DMS153 (cell line): ENCODE measurements at places on chromosomes 16 and 17.

GRCh38 chr17:67360880-67361279, 5.5 kb downstream of the PSMD12 start:
- no peak for DNase-seq

GRCh38 chr16:56436258-56436657, 10.9 kb upstream of the AMFR start:
- no peak for DNase-seq

GRCh38 chr16:24482681-24483202, 56.6 kb upstream of the RBBP6 start:
- DNase-seq = no peak

DNA sequence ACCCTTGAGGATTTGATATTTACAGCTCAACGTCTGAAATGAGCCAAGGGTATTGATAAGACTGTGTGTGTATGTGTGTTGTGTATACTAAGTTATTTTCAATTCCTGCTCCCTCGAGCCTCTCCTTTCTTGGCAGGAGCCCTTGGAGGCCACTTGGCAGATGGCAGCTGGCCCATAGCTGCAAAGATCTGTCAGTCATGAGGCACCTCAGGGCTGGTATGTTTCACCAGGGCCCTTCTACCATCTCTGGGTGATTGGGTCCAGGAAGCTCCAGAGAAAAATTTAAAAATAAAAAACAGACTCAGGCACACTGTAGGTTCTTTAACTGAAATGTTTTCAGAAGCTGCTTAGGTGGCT, 355.7 kb downstream of the HAPSTR1 start:
- peak; percentile 11 for DNase-seq

DNA sequence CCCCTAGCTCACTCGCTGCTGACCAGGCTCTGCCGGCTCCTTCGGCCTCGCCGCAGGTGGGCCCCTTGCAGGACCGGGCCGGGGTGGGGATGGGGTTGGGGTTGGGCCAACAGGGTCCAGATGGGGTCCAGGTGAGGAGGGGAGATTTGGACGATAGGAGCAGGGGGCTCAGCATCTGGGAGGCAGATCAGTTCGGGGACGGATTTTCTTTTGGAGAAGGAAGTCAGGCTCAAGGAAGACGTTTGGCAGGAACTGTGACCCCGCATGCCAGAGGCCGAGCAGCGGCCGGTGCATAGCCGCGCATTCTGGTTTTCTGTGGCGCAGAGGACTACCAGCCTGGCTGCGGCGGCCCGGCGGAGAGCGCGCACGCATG, 845 bp upstream of the ALDOA start:
- no peak for DNase-seq

GRCh38 chr16:14303639-14304394, 232.7 kb downstream of the MRTFB start:
- DNase-seq = no peak

DNA sequence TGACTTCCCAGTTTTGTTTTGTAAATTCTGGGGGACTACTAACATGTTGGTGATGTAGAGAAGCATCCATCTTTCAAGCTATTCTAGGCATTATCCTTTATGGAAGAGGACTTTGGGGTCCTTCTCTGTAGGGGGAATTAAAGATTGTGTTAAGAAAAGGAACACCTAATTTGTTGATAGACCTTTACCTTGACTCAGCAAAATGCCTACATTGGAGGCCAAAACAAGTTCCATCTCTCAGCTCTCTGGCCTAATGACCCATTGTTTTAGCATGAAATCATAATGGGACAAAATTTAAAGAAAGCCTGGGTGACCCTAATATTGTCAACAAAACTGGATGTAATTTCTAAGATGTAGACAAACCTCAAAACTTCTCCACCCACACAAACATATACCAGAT, 465.3 kb upstream of the SOX9 start:
- no peak for DNase-seq

- DNase-seq = no peak
Observed at GRCh38 chr17:36185416-36185815, 9.0 kb upstream of the TBC1D3B start.

DNA sequence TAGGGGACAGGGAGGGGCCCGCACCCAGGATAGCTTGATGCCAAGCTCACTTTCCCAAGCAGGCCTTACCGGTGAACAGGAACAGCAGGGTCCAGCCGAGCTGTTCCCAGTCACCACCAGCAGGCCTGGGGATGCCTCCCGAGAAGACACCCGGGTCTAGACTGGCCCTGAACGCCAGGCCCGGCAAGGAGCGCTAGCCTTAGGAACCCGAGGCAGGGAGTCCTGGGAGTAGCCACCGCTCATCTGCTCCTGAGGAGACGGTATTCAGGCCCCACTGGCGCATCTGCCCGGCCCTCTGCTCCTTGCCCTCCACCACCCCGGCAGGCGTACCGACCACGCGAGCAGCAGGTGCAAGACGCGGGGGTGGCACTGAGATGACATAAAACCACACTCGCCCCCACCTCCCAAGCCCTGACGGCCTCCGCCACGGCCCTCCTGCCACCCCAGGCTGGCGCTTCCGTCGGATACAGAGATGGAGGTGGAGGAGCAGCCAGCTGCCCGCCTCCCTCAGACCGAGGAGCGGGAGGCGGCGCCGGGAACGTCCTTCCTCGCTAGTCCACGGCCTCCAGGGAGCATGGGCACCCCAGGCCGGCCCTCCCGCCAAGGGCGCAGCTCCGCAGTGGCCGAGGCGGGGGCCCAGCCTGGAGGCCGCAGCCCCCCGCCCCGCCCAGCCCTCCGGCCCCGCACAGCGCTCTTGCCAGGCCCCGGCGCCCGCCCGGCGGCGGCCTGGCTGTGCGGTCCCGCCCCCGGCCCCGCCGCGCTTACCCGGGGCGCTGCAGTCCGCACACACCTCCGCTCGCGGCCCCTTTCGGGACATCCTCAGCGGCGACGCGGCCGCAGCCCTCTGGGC, 661 bp downstream of the GIT1 start:
- no peak for DNase-seq

DNA sequence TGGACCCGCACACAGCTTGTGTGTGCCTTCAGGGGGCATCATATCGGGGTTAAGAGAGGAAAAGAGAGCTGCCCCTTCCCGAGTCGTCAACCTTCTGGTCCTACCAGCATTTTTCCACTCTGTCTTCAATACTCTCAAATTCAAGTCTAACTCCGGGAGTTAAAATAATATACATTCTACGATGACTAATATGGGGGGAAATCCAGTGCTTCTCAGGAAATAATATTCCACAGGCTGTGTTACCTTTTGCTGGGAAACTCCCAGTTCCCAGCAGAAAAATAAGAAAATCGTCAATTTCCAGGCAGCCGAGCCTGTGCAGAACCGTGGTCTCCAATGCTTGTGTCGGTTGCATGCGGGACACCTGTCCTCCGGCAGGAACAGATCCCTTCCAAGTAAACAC, 105.0 kb upstream of the FOXF1 start:
- no peak for DNase-seq

GRCh38 chr16:6728381-6728780, 604.3 kb upstream of the RBFOX1 start:
- no peak for DNase-seq

DNA sequence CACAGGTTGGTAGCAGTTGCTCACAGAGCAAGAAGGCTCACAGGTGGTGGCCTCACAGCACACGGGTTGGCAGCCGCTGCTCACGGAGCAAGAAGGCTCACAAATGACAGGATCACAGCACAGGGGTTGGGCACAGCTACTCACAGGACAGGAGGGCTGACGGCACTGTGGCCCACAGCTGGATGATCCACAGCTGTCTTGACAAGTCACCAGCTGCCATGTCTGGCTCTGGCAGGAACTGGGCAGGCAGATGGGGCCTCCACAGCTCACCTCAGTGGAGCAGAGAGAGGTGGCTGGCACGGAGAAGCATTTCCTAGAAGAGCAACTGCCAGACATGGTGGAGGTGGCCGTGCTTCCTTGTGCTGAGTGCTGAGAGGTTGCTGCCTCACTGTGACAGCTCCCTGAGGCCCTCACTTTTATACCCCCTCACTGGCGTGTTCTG, at the start of gene KRTAP16-1:
KRTAP16-1 (minus strand) TSS at position 392 of the 442 bp plus-strand sequence; CDS start at position 336, 56 bp downstream.
- DNase-seq = no peak

- DNase-seq = peak; percentile 18
Observed at GRCh38 chr16:15777533-15778203, 79.2 kb downstream of the MYH11 start.
